Vagina (tissue), 2 donors: ENCODE measurements at places on chromosomes 16 and 17. TPM values are rescaled to one million over a fixed set of nuclear protein-coding genes. Genes with fewer than 3 reads are reported as not detected.
A peak's percentile ranks its signal among the peaks of the same experiment; 100 is the strongest.

Gene KCNJ12
- total RNA-seq, result 2.2 TPM

GRCh38 chr17:79044462-79044861, 20.5 kb downstream of the C1QTNF1 start:
- H3K27ac ChIP-seq, result no peak overlapping the region
- no peaks in the 10 kb centered on the region for H3K36me3 ChIP-seq
- H3K4me3 ChIP-seq, result no peak overlapping the region
- H3K27me3 ChIP-seq, result no peaks in the 10 kb centered on the region
- no peak for DNase-seq
- peaks cover 20% of the 10 kb centered on the region for H3K4me1 ChIP-seq

- H3K27me3 ChIP-seq, result no peaks in the 10 kb centered on the region
- no peak for DNase-seq
- no peak overlapping the region for H3K4me3 ChIP-seq
- no peaks in the 10 kb centered on the region for H3K4me1 ChIP-seq
Measured at GRCh38 chr16:84406006-84406963, 37.9 kb downstream of the ATP2C2 start.

- no peak overlapping the region for H3K27ac ChIP-seq
- DNase-seq, result no peak
- H3K36me3 ChIP-seq, result no peaks in the 10 kb centered on the region
- H3K4me1 ChIP-seq, result peaks cover 77% of the 10 kb centered on the region
- no peaks in the 10 kb centered on the region for H3K27me3 ChIP-seq
- no peak overlapping the region for H3K4me3 ChIP-seq
Measured at GRCh38 chr17:17122781-17123483, 80.7 kb downstream of the MPRIP start.

GRCh38 chr16:8713635-8714172, 39.3 kb downstream of the ABAT start:
- DNase-seq, result no peak
- H3K36me3 ChIP-seq, result no peaks in the 10 kb centered on the region
- no peak overlapping the region for H3K27ac ChIP-seq
- no peaks in the 10 kb centered on the region for H3K27me3 ChIP-seq

GRCh38 chr17:80696456-80696855, 151.8 kb downstream of the RPTOR start:
- H3K27ac ChIP-seq, result no peak overlapping the region
- H3K4me1 ChIP-seq, result peaks cover 21% of the 10 kb centered on the region
- no peaks in the 10 kb centered on the region for H3K36me3 ChIP-seq
- no peak for DNase-seq

GRCh38 chr17:3665834-3666233, 2.5 kb downstream of the TAX1BP3 start:
- H3K4me1 ChIP-seq, result peaks cover 53% of the 10 kb centered on the region
- H3K27me3 ChIP-seq, result no peaks in the 10 kb centered on the region
- no peak for DNase-seq
- H3K27ac ChIP-seq, result peak overlapping the region; percentile 97
- H3K4me3 ChIP-seq, result no peak overlapping the region

Gene KRTAP3-1
- not detected for total RNA-seq

DNA sequence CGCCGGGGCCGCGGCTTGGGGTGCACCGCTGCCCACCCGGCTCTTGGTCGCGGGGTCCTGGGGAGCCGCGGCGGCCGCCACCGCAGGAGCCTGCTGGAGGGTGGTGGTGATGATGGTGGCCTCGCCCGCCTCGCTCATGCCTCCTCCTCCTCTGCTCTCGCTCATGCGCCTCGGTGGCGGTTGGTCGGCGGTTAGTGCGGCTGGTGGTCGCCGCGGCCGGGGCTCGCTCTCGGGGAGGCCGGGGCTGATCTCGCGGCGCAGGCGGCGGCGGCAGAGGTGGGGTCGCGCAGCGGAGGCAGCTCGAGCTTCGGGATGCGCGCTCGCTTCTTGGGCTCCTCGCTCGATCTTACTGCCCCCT, 41.6 kb downstream of the AHSP start:
- H3K4me3 ChIP-seq, result peak overlapping the region; percentile 33
- H3K4me1 ChIP-seq, result peaks cover 9% of the 10 kb centered on the region
- H3K27ac ChIP-seq, result no peak overlapping the region
- no peak for DNase-seq

GRCh38 chr17:68694791-68695485, 93.8 kb upstream of the FAM20A start:
- H3K27ac ChIP-seq, result no peak overlapping the region
- H3K4me3 ChIP-seq, result no peak overlapping the region
- no peaks in the 10 kb centered on the region for H3K27me3 ChIP-seq
- DNase-seq, result peak; percentile 72
- H3K4me1 ChIP-seq, result peaks cover 18% of the 10 kb centered on the region

- H3K4me3 ChIP-seq, result no peak overlapping the region
- no peaks in the 10 kb centered on the region for H3K27me3 ChIP-seq
- peaks cover 23% of the 10 kb centered on the region for H3K4me1 ChIP-seq
- DNase-seq, result no peak
Measured at GRCh38 chr16:71709229-71709781, 15.2 kb downstream of the PHLPP2 start.

DNA sequence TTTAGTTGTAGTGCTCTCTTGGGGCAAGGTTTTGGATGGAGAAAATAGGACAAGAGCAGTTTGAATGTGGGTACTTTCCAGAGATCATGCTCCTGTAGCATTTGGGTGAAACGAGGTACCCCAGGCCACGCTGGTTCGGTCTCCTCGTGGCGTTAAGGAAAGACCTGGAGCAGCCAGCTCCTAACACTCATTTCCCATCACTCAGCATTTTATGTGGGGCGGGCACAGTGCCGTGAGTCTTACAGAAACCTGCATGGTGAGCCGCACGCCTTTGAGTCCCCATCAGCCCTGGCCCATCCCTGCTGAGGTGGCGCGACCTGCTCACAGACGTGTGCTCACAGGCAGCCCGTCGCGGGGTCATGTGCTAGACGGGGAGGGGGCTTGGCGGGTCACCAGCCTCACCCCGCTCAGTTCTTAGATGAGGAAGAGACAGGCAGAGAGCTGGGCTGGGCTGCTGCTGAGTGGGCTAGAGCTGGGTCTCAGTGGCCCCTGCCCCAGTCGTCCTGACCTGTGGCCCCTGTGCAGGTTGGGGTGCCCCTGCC, 37.3 kb downstream of the TBCD start:
- H3K36me3 ChIP-seq, result no peaks in the 10 kb centered on the region
- no peak overlapping the region for H3K4me3 ChIP-seq
- peaks cover 33% of the 10 kb centered on the region for H3K4me1 ChIP-seq
- peak overlapping the region; percentile 38 for H3K27ac ChIP-seq

DNA sequence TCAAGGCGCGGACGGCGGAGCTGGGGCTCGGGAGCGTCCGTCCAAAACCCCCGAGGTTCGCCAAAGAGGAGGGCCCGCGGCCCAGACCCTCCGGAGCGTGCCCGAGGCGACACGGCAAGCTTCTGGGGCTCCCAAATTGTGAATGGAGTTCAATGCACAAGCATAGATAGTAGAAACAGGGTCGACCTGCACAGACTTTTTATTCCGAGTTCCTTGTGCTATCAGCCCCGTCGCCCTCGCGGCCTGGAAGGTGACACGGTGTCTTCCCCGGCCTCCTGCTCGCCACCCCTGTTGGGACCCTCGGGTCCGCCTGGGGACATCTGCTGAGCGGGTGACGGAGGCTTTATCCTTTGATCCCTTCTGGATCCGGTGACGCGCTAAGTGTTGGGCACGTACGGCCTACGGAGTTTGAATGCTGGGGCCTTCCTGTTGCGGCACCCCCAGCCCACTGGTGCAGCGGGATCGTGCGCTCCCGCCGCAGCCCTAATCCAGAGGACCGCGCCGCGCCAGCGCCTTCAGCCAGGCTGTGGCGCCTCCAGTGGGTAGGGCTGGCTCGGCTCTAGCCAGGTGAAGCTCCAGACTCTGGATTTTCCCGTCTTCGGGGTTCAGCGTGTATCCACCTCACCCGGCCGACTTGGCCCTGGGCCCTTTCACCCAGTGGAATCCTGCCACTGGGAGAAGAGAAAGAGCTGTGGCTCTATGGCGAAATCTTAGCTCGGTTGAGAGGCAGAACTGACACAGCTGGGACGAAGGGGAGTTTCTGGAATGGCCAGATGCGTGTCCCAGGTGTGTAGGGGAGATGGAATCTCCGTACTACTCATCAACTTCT, 17.0 kb upstream of the NTN1 start:
- H3K4me3 ChIP-seq, result peak overlapping the region; percentile 42
- H3K27ac ChIP-seq, result no peak overlapping the region
- H3K4me1 ChIP-seq, result peaks cover 20% of the 10 kb centered on the region

DNA sequence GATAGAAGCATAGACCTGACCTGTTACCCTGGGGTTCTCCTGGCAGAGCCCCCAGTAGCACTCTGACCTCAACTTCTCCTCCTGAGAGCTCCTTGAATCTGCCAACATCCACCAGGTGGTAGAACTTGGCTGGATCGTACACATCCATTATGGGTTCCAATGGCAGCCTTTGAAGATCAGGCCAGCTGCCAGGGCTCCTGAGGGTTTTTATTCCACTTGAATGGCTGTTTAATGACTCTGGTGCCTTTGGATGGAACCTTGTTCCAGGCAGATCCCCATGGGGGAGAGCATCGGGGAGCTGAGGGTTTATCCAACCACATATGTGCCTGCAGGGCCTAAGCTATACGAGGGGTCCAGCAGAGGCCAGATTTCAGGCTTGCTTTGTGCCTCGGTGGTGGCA, 47.1 kb upstream of the CLEC19A start:
- no peak for DNase-seq
- no peak overlapping the region for H3K4me3 ChIP-seq
- no peaks in the 10 kb centered on the region for H3K36me3 ChIP-seq
- H3K27ac ChIP-seq, result no peak overlapping the region
- no peaks in the 10 kb centered on the region for H3K4me1 ChIP-seq
- H3K27me3 ChIP-seq, result no peaks in the 10 kb centered on the region

DNA sequence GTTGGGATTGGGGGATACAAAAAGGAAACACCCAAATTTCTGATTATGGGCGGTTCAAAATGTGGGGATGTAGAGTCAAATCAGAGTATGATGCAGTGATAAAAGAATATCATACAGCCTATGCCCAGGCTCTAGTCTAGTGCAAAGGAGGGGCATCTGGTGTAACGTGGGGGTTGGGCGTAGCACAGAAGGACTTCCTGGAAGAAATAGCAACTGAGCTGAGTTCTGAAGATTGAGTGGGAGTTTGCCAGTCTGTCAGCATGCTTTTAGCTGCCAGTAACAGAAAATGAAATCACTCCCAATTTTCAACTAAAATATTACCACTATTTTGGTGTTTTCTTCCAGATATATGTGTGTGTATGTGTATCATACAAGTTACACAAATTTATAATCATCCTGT, 196.9 kb downstream of the SPECC1 start:
- H3K27me3 ChIP-seq, result no peaks in the 10 kb centered on the region
- DNase-seq, result no peak
- no peaks in the 10 kb centered on the region for H3K36me3 ChIP-seq

Gene CDR2L
- total RNA-seq, result 13.5 TPM

DNA sequence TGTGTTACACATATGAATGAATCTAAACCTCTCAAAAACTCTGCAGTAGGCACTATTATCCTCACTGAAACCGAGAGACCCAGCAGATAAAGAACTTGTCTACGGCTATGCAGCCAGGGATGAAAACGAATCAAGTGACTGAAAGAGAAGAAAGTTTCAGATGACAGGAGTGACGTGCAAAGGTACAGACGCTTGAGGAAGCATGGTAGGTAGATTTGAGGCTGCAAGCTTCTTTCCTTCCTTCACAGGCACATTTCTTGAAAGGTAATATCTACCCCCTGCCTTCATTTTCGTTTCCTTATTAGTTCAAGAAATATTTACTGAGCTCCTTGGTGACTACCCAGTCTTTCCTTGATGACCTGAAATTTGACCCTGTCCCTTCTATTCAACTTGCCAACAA, 211.5 kb upstream of the AXIN2 start:
- H3K27me3 ChIP-seq, result no peaks in the 10 kb centered on the region
- no peaks in the 10 kb centered on the region for H3K4me1 ChIP-seq
- no peak overlapping the region for H3K27ac ChIP-seq
- H3K36me3 ChIP-seq, result no peaks in the 10 kb centered on the region

GRCh38 chr16:19228575-19228974, 57.0 kb upstream of the CLEC19A start:
- H3K36me3 ChIP-seq, result no peaks in the 10 kb centered on the region
- H3K27ac ChIP-seq, result no peak overlapping the region
- H3K4me1 ChIP-seq, result no peaks in the 10 kb centered on the region
- no peak for DNase-seq
- no peaks in the 10 kb centered on the region for H3K27me3 ChIP-seq
